ENCODE measurements at places on chromosomes 3 and 15.

GRCh38 chr15:38367476-38367875, 86.5 kb upstream of the FAM98B start:
- no peak for DNase-seq

GRCh38 chr3:45932112-45932511, 11.2 kb upstream of the CXCR6 start:
- no peak for DNase-seq

GRCh38 chr3:119035014-119035346, 334 bp upstream of the IGSF11 start:
- DNase-seq = no peak

DNA sequence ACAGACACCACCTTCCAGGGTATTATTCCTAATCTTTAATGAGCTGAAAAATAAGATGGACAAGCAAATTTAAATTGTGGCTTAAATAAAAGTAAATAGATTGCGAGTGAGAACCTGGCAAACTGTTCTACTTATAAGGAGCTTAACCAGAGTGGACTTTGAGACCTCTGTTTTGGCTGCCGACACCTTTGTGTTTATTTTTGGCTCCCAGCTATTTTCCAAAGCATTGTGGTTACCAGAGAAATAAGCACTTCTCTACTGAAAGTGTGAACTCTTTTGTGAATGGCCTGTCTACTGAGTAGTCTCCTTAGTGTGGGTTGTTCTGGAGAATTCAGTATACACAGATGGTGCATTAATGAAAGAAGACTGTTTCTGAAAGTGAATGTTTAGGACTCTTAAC, 109.4 kb downstream of the ATP8B4 start:
- no peak for DNase-seq

GRCh38 chr15:36882487-36883131, 217.7 kb downstream of the MEIS2 start:
- no peak for DNase-seq

DNA sequence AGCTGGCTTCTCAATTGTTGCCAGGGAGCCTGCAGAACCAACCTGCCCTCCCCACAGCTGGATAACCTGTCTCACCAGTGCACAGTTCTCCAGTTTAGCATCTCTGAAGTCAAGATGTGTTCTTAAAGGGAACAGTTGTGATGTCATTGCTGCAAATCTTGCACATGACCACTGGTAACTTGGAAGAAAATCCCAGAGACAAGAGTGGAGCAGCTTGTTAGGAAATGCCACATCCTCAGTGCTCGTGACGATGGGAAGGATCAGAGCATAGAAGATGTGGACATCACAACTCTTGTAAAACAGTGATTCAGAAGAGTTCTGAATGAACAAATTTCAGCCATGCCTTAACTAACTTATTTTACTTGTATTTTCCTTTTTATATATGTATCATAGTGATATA, 36.1 kb upstream of the LIMD1 start:
- DNase-seq = peak; percentile 32

DNA sequence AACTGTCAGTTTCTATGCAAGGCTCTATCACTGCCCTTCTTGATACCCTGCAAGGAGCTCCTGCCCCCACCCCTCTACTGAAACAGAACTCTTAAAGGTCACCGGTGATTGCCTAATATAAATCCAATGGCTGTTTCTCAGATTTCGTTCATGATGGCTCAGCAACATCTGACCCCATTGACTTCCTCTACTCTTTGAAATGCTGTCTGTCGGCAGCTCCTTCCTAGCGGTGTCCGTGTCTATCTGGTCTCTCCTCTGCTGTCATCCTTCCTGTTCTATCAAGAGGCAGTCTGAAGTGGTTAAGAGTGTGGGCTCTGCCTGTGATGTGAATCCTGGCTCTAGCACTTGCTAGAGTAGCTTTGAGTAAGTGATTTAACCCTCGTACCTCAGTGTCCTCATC, 5.5 kb downstream of the TMEM266 start:
- no peak for DNase-seq

GRCh38 chr3:123089611-123090331, 22.9 kb downstream of the PDIA5 start:
- no peak for DNase-seq

DNA sequence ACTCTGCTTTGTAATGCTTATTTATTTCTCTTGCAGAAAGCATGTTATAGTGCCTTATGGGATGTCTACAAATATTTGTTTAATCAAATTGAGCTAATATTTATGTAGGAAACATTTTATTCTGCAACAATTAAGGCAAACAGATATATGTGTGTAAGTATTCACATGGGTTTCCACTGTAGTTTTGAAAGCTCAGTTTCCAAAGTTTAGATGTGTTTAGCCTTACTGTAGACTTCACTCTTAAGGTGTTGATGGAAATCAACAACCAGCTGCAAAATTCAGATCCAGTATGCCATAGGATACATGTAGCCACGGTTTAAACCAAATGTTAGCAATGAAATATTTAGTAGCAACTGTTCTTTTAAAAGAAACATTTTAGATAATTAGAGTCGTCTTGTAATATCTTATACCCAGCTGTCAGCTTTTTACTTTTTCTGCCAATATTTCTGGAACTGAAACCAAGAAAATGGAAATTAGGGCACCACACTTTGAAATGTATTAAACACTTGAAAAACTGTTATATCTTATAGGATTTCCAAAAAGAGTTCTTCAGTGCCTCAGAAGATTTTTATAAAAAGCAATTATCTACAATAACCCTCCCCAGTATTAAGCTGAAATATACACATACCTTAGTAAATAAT, 18.5 kb downstream of the PIK3CA start:
- no peak for DNase-seq

DNA sequence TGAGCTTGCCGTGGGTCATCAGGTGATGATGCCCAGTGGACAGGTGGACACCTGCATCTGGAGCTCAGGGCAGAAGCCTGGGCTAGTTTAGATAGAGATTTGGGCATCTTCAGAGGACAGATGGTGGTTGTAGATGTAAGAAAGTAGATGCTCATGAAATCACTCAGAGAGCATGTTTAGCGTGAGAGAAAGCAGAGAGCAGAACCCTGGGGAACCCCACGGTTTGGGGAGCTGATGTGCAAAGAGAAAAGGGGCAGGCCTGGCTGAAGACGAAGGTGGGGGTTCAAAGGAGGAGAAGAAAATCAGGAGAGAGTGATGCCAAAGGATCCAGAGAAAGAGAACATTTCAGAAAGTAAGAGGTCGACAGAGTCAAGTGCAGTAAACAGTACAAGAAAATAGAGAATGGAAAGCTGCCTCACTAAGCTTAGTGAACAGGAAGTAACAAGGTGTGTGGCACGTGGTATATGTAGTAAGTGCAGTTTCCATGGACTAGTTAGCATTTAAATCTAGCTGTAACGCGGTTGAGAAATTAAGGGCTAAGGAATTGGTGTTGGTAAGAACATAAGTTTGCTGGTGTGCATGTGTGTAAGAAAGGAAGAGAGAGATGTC, 13.5 kb downstream of the TIGIT start:
- no peak for DNase-seq

DNA sequence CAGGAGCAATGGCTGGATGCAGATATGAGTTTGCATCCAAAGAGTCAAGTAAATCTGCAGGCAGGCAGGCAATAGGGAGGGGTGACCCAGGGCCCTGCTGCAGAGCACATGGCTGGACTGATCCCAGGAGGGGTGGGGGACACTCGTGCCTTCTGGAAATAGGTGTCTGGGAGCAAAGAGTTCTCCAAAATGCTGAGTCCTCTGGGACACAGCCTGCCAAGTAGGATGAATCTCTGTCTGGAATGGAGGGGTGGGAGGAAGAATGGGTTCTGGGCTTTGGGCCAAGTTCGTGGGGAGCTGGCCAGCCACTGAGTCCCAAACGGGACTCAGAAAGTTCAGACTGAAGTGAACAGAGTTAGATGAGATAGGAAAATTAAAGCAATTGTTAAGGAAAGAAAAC, 214.5 kb downstream of the MTHFS start:
- DNase-seq = peak; percentile 91

GRCh38 chr3:132174500-132174899, 139.7 kb upstream of the CPNE4 start:
- peak; percentile 41 for DNase-seq

DNA sequence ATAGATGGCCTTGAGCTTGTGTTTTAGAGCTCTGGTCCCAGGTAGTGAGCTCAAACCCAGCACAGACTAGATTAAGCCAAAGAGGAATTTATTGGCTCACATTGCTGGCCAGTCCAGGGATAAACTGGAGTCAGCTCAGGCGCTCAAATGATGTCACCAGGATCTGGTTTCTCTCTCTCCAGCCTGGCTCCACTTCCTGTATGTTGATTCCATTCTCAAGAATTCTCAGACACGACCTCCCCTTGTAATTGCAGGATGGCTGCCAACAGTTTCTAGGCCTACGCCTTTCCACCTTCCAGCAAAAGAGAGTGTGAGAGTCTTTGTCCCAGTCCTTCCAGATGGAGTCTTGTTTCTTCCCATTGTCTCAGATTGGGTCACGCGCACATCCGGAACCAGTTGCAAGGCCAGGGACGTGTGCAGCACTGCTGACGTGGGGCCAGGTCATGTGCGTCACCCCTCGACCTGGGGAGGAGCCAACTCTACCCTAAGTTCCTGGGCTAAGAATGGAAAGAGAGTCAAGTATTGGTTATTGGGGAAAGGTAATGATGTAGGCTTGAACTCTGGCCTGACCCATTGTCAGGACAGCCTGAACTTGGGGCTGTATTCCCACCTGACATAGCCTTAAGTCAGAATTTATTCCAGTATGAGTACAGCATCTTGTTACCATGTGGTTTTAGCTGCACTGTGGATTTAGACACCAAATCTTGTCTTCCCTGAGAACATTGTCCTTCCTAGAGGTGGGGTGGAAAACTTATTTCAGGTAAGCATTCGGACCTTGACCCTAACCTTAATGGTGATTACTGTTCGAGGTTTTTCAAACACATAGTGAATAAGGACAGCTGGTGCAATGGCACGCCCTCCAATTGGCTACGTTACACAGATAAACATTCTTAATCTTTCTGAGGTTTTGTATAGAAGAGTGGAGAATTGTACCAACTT, 31.6 kb downstream of the CACNA1D start:
- DNase-seq = peak; percentile 68

- DNase-seq = no peak
These were observed 149.5 kb downstream of the ITPR1 start for GRCh38 chr3:4642611-4643010.

DNA sequence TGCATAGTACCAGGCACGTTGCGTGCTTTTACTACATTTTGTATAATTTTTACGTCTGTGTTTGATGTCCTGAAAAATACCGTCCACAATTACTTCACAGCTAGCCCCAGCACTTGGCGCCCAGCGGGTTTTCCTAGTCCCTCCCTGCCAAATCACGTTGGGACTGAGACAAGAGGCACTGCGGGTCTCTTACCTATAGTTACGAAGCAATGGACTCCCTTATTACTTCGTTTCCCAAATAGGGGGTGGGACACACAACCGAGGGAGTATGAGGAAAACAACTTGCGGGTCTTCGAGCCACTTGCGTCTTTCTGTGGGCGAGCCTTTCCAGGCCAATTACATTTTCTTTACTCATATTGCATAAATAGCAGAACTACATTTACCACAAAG, 620 bp upstream of the CMSS1 start:
- no peak for DNase-seq

DNA sequence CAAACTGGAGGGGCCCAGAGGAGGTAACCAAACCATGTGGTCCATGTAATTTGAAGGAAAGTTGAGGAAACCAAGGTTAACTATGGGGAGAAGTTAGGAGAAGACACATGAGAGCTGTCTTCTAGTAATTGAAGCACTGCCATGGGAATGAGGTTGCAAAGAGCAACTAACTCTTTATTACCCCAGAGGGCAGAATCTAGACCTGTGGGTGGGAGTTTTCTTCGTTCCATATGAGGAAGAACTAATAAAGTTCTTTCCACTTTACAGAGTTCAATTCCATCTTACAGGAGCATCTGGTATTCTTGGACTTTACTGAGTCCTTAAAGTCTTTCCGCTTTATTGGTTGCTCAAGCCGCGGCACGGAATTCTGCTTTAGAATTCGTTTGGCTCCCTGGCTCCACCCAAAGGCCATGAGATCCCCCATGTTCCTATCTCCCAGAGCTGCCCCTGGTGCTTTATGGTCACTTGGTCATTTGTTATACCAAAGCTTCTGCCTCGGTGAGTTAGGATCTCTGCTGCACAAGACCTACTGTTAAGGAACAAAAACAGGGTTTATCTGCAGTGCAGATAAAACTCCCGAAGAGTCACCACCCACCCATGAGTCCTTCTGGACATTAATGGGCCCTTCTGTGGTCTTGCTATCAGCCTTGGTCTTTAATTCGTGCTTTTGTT, 89.5 kb upstream of the UMPS start:
- DNase-seq = no peak

DNA sequence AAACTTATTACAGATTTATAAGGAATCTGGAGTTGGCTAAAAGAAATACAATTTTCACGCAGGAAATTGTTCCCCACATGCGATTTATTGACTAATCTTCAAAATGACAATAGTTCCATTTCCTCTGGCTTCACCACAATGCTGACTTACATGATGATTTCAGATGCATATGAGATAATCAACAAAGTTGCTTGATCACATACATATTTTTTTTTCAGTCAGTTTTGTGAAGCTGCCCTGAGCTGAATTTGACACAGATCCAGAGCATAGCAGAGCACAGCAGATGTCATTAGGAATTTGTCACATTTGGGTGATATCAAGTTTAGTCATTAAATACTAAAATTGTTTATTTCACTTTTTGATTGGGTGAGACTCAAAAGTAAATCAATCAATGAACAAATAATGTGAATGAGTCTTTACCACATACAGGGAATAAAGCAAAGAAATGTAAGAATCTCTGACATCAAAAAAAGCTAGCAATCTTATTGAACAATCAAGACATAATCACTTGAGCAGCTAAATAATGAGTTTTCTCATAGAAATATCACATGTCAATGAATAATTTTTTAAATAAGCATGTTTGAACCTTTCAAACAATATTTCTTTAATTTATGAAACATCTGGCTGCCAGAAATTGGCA, 18.3 kb downstream of the CPB1 start:
- DNase-seq = no peak

DNA sequence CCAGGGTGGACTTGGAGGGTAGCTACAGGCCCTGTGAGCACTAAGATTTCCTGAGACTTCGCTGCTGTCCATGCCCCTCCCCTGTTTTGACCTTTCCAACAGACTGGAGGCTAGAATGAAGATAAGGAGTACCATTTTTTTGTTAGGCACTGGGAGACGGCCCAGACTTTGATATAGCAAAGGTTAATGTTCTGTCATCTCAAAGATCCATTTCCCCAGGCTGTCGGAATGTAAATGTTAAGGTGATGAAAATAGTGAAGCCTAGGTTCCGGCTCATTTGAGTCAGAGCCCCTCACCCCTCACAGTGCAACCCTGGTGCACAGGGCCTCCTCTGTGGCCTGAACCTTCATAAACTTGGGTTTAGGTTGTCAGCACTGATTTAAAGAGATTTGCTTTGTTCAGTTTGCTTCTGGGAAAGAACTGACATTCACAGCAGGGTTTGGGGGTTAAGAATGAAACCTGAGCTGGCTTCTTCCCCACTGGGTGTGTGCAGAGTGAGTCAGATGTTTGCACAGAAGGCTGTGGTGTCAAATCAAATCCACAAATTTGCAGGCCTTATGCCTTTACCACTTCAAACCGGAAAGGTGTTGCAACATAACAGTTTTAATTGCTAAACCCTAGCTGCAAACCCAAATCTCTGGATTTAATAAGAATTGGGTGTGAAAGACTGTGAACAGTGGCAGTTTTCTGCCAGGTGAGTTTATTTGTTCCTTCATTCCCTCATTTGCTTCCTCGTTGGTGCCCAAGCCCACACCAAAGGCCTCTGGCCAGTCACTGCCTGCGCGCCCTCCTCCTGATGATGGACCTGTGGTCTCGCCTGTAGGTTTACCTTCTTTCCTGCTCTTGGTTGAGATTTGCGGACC, 20.6 kb upstream of the KCTD6 start:
- DNase-seq = peak; percentile 86
